ENCODE measurements at places on chromosomes 1 and 21.

DNA sequence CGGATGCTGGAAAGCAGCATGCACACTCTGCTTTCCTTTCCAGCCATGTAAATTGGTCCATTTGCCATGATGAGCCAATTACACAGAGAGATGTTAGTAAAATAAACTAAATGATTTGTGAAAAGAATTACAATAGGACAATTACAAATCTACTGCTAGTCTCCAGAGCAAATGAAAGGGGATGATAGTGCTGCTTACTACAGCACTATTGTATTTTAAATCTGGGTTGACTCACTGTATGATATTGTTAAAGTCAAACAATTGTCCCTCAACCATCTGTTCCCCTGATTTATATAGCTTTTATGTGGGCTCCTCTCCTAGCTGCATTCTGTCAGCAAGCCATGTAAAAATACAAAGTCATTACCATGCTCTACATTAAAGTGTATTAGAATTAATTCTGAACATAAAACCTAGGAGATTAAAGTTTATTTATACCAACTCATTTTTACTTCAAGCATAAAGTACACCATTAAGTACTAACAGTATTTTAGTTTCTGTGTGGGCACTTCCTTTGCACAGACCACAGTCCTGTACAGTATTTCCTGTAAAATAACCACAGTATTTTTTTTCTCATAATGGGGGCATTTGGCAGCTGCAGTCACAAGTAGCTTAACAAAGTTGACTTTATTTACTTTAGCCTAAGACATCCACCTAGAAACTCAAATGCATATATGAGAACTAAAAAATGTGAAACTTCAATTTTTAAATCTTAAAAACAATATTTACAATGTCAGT, 135.8 kb downstream of the VAV3 start:
- DNase-seq = no peak

DNA sequence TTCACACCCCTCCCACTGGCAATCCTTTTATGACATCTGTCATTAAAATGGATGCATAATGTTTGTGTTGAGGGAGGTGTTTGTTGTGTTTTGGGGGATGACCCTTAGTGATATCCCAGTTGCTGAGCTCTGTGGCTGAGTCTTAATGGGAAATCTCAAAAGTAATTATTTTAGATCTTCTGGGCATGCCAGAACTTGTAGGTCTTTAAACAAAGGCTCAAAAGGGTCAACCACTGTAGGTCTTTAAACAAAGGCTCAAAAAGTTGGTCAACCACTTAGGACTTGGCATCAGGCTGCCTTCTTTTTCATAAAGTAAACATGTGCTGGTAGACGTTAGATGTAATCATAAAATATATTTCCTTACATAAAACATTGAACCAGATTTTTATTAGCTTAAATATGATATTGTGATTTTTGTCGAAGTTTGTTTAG, 78.0 kb downstream of the CDC14A start:
- no peak for DNase-seq

DNA sequence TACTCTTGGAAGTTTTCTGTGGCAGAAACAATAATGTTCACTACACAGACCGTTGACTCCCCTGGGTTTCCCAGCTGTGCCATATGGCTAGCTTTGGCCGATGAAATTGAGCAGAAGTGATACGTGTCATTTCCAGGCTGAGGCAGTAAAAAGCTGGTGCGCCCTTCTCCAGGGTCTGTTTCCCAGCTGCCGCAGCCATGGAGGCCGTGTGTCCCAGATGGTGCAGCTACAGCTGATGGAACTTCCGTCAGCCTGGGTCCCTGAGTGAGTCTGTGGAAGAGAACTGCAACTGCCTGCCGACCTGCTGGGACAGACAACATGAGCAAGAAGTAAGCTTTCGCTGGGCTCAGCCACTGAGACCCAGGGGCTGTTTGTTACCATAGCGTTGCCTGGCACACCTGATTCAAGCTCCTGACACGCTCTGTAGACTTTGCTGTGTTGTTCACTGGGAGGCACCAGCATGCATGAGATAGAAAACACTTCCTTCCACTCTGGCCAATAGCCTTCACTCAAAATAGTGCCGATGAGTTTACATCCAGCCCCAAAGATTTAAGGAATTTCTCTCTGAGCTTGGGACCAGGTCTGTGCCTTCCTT, 116.3 kb upstream of the SLC25A33 start:
- no peak for DNase-seq

DNA sequence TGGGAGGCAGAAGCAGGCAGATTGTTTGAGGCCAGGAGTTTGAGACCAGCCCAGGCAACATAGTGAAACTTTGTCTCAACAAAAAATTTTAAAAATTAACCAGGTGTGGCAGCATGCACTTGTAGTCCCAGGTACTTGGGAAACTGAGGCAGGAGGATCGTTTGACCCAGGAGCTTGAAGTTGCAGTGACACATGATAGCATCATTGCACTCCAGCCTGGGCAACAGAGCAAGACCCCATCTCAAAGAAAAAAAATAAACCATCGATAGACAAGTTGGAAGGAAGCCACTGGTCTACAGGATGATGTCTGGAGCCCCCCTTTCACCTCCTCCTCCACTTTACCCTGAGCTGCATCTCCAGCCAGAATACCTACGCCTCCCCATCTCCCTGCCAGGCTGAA, 16.5 kb downstream of the S100A6 start:
- no peak for DNase-seq

GRCh38 chr1:177744906-177745305, 225.0 kb downstream of the SEC16B start:
- DNase-seq = no peak

DNA sequence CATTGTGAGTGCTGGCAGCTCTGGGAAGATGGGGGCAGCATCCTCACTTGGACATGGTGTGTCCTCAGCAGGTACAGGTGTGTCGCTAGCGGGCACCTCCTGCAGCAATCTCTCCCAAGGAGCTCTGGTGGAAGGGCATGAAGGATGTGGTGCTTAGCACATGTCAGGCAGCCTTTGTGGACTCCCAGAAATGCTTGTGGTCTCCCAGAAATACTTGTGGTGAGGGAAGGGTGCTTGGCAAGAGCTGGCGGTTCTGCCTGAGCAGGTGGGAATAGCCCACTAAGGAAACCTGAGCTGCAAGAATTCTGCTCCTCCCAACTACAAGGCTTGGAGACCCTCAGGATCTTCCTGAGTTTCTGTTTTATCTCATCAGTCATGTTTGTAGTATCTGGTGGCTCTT, 371.6 kb downstream of the PRDM2 start:
- DNase-seq = no peak

DNA sequence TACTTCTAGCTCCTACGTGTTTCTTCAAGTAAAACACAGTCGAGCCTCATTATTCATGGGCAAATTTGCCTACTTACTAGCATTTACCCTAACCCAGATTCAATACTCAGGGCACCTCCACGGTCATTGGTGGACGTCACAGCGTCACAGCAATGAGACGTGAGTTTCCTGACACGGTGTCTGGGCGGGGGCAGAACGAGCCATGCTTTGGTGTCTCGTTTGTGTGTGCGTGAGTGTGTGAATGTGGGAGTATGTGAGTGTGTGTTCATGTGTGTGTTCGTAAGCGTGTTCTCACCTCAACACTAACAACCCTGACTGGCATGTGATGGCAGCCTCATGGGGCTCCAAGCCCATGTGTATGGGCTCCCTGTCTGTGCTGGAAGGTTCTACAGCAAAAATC, 17.5 kb upstream of the COL18A1 start:
- no peak for DNase-seq

GRCh38 chr1:176444286-176444685, 18.7 kb upstream of the PAPPA2 start:
- DNase-seq = no peak

DNA sequence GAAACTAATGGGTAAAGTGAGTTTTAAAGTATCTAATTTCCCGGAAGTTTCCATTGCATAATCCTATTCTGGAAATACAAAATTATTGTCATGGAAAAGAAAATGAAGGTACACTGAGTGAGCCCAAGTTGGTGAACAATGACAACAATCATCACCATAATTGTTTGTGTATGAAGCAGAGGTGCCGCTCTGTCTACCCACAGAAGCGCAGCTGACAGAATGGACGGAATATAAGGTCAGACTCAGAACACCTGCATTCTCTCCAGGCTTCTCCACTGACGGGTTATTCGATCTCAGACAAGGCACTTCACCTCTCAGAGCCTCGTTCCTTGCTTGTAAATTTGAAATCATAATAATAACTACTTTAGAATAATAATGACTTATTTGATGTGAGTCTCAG, 99.1 kb upstream of the NGF start:
- no peak for DNase-seq

DNA sequence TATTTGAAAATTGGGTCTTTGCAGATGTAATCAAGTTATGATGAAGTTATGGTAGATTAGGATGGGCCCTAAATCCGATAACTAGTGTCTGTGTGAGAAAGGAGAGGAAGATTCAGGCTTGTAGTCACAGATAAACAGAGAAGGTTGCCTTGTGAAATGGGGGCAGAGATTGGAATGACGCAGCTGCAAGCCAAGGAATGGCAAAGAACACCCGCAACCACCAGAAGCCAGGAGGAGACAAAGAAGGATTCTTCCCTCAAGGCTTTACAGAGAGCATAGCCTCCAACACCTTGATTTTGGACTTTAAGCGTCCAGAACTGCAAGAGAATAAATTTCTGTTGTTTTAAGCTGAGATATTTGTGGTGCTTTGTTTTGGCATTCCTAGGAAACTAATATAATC, 35.4 kb upstream of the COL24A1 start:
- no peak for DNase-seq

DNA sequence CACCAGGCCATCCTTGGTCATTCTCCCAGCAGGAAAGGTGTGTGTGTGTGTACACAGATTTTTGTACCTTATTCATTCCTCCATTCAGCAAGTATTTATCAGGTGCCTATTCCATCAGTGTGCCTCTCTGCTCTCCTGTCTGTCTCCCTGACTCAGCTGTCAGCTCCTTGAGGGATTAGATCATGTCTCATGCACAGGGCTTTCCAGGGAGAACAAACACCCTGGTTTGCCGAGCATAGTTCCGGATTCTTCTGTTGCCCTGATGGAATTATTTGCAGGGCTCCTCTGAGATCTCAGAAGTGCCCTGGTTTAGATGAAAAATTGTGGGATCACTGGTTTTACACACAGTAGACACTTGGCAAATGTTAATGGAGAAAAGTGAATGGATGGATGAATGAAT, 8.1 kb upstream of the SDHB start:
- no peak for DNase-seq

DNA sequence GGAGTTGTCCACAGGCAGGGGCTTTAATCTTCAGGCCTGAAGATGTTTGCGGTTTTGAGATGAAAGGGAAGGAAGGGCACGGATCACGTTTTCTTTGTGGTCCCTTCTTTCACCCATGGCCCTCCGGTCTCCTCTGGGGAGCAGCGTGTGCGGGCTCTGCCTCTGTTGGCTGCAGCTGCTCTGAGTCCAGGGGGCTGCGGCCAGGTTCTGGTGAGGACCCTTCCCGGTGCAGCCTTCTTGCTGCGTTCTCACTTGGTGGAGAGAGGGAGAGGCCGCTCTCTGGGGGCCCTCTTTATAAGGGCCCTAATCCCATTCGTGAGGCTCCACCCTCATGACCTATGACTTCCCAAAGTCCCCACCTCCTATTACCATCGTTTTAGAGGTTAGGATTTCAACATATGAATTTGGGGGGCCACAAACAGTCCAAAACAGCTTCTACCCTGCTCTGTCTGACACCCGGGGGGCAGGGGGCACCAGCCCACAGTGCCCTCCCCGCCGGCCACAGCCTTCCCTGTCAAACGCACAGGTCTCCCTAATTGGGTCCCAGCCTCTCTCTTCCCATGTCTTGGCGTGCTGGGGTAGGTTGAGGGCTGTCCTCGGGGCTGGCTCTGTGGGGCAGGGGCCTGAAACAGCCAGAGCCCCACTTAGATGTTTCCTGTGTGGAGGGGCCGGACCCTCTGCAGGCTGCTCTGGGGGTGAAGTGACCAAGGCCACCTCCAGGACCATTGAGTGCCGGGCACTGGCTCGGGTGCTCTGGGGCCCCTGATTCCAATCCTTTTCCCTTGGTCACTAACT, 100.1 kb upstream of the C1orf174 start:
- DNase-seq = no peak

Data from CD14-positive monocyte (primary cell).